Lung microvascular endothelial cell (primary cell): ENCODE measurements at places on chromosomes 2 and 18. TPM values are rescaled to one million over a fixed set of nuclear protein-coding genes. Genes with fewer than 3 reads are reported as not detected.

CRYGC gene
- not detected in 2 replicates for total RNA-seq

LYPD1 gene
- 1.1 and 1.2 TPM in 2 replicates for total RNA-seq

PAX8 gene
- total RNA-seq = under 0.01 and 0.22 TPM in 2 replicates

AQP12B gene
- not detected in 2 replicates for total RNA-seq

MAL gene
- not detected in 2 replicates for total RNA-seq

FZD7 gene
- total RNA-seq = under 0.01 and 0.20 TPM in 2 replicates

GMPPA gene
- total RNA-seq = 21.1 and 22.2 TPM in 2 replicates

RGPD5 gene
- total RNA-seq = 9.8 and 13.3 TPM in 2 replicates

FOXI3 gene
- not detected in 2 replicates for total RNA-seq

TRABD2A gene
- total RNA-seq = 0.87 and 0.99 TPM in 2 replicates

ZNF638 gene
- total RNA-seq = 68.2 and 85.7 TPM in 2 replicates

RBM43 gene
- total RNA-seq = 0.60 and 1.5 TPM in 2 replicates

ST8SIA3 gene
- not detected in 2 replicates for total RNA-seq

DSC3 gene
- under 0.01 and 0.22 TPM in 2 replicates for total RNA-seq

GNLY gene
- total RNA-seq = not detected in 2 replicates

ICOS gene
- not detected in 2 replicates for total RNA-seq

ANKRD30BL gene
- not detected in 2 replicates for total RNA-seq

GAL3ST2 gene
- not detected in 2 replicates for total RNA-seq

CASP10 gene
- 30.1 and 36.1 TPM in 2 replicates for total RNA-seq

ZNF532 gene
- total RNA-seq = 26.4 and 42.7 TPM in 2 replicates

MYOM1 gene
- 1.1 and 8.7 TPM in 2 replicates for total RNA-seq

FAM237A gene
- total RNA-seq = not detected in 2 replicates

ITPRIPL1 gene
- total RNA-seq = 2.0 and 3.6 TPM in 2 replicates

RAB31 gene
- 28.8 and 44.0 TPM in 2 replicates for total RNA-seq

MEP1B gene
- not detected in 2 replicates for total RNA-seq

AGAP1 gene
- 1.5 and 3.4 TPM in 2 replicates for total RNA-seq

GKN2 gene
- total RNA-seq = not detected in 2 replicates

MARCHF4 gene
- total RNA-seq = 0.20 and 0.22 TPM in 2 replicates

TMEM198 gene
- not detected in 2 replicates for total RNA-seq

POTEC gene
- not detected in 2 replicates for total RNA-seq

NTSR2 gene
- not detected in 2 replicates for total RNA-seq

GPBAR1 gene
- under 0.01 TPM in 1 of 2 replicates, not detected in the other for total RNA-seq

ZNF512 gene
- total RNA-seq = 8.9 and 11.3 TPM in 2 replicates

STAT4 gene
- 0.22 and 0.40 TPM in 2 replicates for total RNA-seq

HRH4 gene
- total RNA-seq = not detected in 2 replicates

MPP4 gene
- total RNA-seq = 0.20 and 2.0 TPM in 2 replicates

TGFBRAP1 gene
- total RNA-seq = 32.7 and 64.1 TPM in 2 replicates

PPP1R1C gene
- total RNA-seq = 0.22 TPM in 1 of 2 replicates, not detected in the other
